ENCODE measurements at places on chromosomes 7 and 10. TPM values are rescaled to one million over a fixed set of nuclear protein-coding genes. Genes with fewer than 3 reads are reported as not detected.
A peak's percentile ranks its signal among the peaks of the same experiment; 100 is the strongest.

DNA sequence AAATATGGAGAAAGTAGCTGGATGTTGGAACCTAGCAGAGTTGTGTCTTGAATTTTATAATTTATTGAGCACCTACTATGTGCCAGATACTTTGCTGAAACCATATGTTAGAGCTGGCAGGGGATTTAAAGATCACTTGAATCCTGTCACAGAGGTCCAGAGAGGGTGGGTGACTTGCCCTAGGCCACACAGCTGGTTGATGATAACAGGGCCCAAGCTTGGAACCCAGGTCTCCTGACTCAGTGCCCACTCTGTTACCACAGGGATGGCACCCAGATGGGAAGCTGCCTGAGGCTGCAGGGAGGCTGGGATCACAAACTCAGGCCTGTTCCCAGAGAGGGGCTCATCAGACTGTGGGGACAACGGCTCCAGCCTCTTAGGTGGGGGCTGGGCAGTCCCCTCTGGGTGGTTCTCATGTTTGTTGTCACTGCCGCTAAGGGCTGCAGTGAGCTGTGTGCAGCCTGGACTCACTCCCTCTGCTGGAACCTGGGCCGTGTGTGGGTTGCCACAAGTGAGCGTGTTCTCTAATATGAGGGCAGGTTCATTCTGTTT lies 18.6 kb downstream of the GOLGA7B start:
- DNase-seq: no peak
- H3K4me3 ChIP-seq: no peak overlapping the region
- no peak overlapping the region for H3K27ac ChIP-seq
- no peaks in the 10 kb centered on the region for H3K27me3 ChIP-seq
- H3K36me3 ChIP-seq: no peaks in the 10 kb centered on the region

GRCh38 chr10:48773580-48773979 lies 88.9 kb downstream of the WDFY4 start:
- H3K4me3 ChIP-seq: no peak overlapping the region
- DNase-seq: no peak
- H3K27ac ChIP-seq: no peak overlapping the region
- H3K4me1 ChIP-seq: no peaks in the 10 kb centered on the region
- no peaks in the 10 kb centered on the region for H3K36me3 ChIP-seq

FZD8 gene
- 28.6 TPM for total RNA-seq

DNA sequence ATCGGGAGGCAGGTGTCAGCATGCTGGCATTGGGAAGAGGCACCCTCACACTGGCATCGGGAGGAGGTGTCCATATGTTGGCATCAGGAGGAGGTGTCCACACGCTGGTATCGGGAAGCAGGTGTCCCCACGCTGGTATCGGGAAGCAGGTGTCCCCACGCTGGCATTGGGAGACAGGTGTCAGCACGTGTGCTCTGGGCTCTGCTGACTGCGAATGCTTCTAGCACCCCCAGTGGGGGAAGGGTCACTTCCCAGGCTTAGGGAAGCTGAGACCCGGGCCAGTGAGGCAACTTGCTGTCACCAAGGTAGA lies 92.5 kb upstream of the IKZF1 start:
- DNase-seq: no peak
- H3K27ac ChIP-seq: no peak overlapping the region
- H3K36me3 ChIP-seq: no peaks in the 10 kb centered on the region
- H3K4me3 ChIP-seq: no peak overlapping the region

- DNase-seq: no peak
- H3K36me3 ChIP-seq: no peaks in the 10 kb centered on the region
- no peaks in the 10 kb centered on the region for H3K4me1 ChIP-seq
- no peak overlapping the region for H3K27ac ChIP-seq
Measured at GRCh38 chr7:98855610-98856422, 14.0 kb downstream of the TMEM130 start.

OR6V1 gene
- not detected for total RNA-seq

GRCh38 chr7:134462337-134462925 lies 3.5 kb upstream of the AKR1B1 start:
- no peaks in the 10 kb centered on the region for H3K36me3 ChIP-seq
- no peaks in the 10 kb centered on the region for H3K4me1 ChIP-seq
- no peak overlapping the region for H3K27ac ChIP-seq
- no peak for DNase-seq

- H3K27me3 ChIP-seq: no peaks in the 10 kb centered on the region
- H3K4me3 ChIP-seq: no peak overlapping the region
- no peak for DNase-seq
- H3K36me3 ChIP-seq: no peaks in the 10 kb centered on the region
Measured at GRCh38 chr7:51276967-51277366, 39.6 kb downstream of the COBL start.

- no peaks in the 10 kb centered on the region for H3K27me3 ChIP-seq
- H3K4me1 ChIP-seq: no peaks in the 10 kb centered on the region
- H3K36me3 ChIP-seq: no peaks in the 10 kb centered on the region
Measured at GRCh38 chr7:117997862-117998825, 124.9 kb upstream of the CTTNBP2 start.

WEE2 gene
- total RNA-seq: 0.12 TPM

- no peak overlapping the region for H3K4me3 ChIP-seq
Measured at GRCh38 chr7:71301167-71301566, 169.2 kb downstream of the GALNT17 start.

PRTFDC1 gene
- total RNA-seq: 3.1 TPM

DNA sequence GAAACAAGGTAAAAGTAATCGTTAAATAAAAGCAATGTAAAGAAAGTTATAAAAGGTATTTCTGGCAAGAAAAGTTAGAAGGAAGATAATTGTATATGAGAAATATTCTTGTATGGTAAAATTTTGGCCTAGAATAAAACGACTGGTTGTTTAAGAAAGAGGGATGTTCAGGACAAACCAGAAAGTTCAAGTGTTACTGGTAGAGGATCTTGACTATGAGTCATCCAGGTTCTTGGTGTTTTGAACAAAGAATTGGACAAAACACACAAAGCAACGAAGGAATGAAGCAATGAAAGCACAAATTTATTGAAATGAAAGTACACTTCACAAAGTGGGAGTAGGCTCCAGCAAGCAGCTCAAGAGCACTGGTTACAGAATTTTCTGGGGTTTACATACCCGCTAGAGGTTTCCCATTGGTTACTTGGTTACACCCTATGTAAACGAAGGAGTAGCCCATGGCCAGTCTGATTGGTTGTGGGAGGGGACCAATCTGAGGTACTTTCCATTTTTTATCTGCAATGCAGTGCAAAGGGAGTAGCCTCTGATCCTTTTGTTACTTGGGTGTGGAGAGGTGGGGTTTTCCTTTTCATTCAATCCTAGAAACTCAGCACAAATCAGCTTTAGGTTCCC lies 22.4 kb upstream of the GARS1 start:
- no peaks in the 10 kb centered on the region for H3K27me3 ChIP-seq
- no peak overlapping the region for H3K4me3 ChIP-seq
- no peak overlapping the region for H3K27ac ChIP-seq
- H3K4me1 ChIP-seq: no peaks in the 10 kb centered on the region
- no peak for DNase-seq

DNA sequence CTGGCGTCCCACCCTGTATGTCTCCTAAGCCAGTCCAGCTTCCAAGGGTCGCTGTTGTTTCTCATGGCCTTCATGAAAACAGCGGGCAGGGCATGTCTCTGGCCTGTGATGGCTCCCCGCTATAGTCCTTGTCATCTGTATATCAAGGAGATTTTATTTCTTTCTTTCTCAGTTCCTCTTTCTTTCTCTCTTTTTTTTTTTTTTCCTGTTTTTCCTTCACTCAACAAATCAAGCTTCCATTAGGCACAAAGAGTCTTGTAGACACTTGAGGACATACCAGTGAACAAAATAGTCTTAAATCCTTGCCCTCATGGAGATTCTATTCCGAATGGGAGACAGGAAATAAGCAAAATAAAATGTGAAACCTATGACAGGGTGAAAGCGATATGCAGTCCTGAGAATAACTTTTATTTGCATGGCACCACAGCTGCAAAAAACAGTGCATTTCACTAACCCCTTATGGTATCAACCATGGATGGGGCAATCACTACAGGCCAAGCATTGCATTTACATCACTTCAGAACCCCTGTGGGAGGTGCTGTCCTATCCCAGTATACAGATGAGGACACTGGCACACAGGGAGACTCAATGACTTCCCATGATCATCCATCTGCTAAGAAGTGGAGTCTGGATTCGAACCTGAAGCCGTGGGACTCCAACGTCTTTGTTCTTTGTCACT lies 50.7 kb downstream of the SYPL1 start:
- H3K27me3 ChIP-seq: no peaks in the 10 kb centered on the region
- no peak overlapping the region for H3K4me3 ChIP-seq
- no peak for DNase-seq
- H3K36me3 ChIP-seq: no peaks in the 10 kb centered on the region

ATOH7 gene
- not detected for total RNA-seq

PLAU gene
- total RNA-seq: 33.6 TPM

DNA sequence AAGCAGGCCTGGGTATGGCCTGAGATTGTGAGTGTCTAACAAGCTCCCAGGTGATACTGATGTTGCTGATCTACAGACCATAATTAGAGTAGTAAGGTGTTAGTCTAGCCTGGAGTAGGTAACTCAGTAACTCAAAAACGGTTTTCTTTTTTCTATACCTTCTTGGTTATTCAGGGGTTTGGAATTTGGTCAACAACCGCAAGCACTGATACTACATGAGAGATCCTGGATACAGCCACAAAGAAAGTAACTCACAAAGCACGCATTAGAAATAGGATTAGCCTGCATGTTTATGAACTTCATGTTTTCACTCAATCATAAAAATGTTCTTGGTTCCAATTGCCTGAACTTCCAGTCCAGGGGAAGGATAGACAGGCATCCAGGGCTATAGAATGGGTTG lies 803.5 kb downstream of the MAGI2 start:
- no peak overlapping the region for H3K4me3 ChIP-seq
- no peak overlapping the region for H3K27ac ChIP-seq
- H3K27me3 ChIP-seq: no peaks in the 10 kb centered on the region
- H3K36me3 ChIP-seq: no peaks in the 10 kb centered on the region

GRCh38 chr7:149196151-149196704 lies 882 bp downstream of the ZNF282 start:
- no peaks in the 10 kb centered on the region for H3K4me1 ChIP-seq
- H3K27ac ChIP-seq: peak overlapping the region; percentile 30
- peak overlapping the region; percentile 86 for H3K4me3 ChIP-seq
- peaks cover 6% of the 10 kb centered on the region for H3K36me3 ChIP-seq
- no peak for DNase-seq

NEUROG3 gene
- not detected for total RNA-seq

- H3K27ac ChIP-seq: no peak overlapping the region
- no peak for DNase-seq
- H3K27me3 ChIP-seq: no peaks in the 10 kb centered on the region
- H3K4me3 ChIP-seq: no peak overlapping the region
- H3K36me3 ChIP-seq: no peaks in the 10 kb centered on the region
Measured at GRCh38 chr10:118868589-118868988, 113.8 kb upstream of the CACUL1 start.

DNA sequence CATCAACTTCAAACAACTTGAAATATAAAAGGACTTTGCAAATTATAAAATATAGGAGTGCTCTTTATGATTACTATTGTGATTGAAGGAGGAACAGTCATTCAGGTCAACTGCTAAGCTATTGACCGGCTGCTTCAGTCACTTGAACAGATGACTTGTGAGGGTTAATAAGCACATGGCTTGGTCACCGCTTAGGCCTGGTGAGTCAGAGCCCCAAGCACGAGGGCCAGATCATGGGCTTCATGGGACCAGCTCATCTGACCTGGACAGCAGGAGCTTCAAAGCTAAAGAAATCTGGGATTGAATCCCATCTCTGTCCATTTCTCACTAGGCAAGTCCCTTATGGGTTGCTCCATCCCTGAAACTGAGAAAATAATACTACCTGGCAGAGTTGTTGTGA lies 60.4 kb upstream of the ADO start:
- DNase-seq: no peak
- H3K36me3 ChIP-seq: no peaks in the 10 kb centered on the region
- H3K4me3 ChIP-seq: no peak overlapping the region
- no peaks in the 10 kb centered on the region for H3K4me1 ChIP-seq
- no peak overlapping the region for H3K27ac ChIP-seq
- H3K27me3 ChIP-seq: no peaks in the 10 kb centered on the region

DNA sequence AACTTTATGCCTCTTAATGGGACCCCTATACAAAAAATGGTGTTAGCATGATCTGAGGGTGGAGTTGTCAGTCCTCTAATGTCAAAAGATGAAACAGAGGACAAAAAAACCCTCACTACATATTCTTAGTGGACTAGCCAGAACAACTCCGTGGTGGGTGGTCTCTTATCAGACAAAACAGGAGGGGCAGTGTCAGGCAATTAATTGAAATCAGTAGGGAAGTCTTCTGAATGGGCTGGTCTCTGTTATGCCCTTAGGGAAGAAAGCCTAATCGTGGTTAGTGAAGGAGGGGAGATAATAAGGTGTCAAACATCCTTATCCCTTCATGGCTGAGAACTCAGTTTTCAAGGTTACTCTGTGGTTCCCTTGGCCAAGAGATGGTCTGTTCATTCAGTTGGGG lies 909.4 kb downstream of the GRID1 start:
- DNase-seq: no peak
- H3K27me3 ChIP-seq: no peaks in the 10 kb centered on the region
- no peaks in the 10 kb centered on the region for H3K36me3 ChIP-seq
- H3K27ac ChIP-seq: no peak overlapping the region
- no peak overlapping the region for H3K4me3 ChIP-seq
- H3K4me1 ChIP-seq: no peaks in the 10 kb centered on the region

TACR2 gene
- total RNA-seq: not detected

DNA sequence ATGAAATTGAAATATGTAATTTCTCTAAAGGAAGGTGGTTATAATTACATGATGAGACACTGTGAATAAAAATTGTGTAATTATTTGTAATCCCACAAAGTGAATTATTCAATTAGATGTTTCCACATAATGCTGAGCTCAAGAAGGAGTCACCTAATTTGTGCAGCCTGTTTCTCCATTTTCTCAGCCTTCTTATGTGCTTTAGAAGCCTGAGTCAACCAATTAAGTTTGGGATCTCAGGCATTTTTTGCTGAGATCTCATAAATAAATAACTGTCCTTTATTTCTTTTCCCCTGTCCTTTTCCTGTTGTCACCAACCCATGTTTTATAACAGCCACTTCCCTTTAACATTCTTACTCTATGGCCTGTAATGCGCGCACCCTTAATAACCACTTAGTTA lies 506.5 kb upstream of the SEMA3D start:
- no peak for DNase-seq
- no peaks in the 10 kb centered on the region for H3K36me3 ChIP-seq
- no peaks in the 10 kb centered on the region for H3K4me1 ChIP-seq
- H3K27ac ChIP-seq: no peak overlapping the region

DNA sequence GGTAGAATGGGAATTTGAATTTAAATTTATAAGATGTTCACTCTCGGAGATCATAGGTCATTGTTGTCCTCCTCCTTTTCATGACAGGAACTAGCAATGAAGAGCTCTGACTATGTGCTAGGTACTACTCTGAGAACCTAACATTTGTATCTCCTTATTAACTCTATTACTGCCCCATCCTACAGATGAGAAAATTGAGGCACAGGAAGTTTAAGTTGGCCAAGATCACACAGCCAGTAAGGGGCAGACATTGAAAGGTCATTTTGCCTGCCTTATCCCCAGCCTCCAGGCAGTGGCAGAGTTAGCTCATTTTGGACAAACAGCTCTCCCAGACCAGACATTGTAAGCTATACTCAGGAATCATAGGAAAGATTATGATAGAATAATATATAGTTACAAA lies 6.0 kb downstream of the SRGN start:
- H3K4me3 ChIP-seq: no peak overlapping the region
- no peak for DNase-seq
- no peaks in the 10 kb centered on the region for H3K4me1 ChIP-seq
- no peaks in the 10 kb centered on the region for H3K27me3 ChIP-seq
- H3K27ac ChIP-seq: no peak overlapping the region
